HFFc6 (cell line): ENCODE measurements at places on chromosomes 4 and X.

GRCh38 chrX:45667666-45668065 lies 467.0 kb upstream of the DIPK2B start:
- no peak for DNase-seq

GRCh38 chrX:12901486-12901885 lies 4.9 kb upstream of the TLR8 start:
- peak; percentile 2 for DNase-seq

DNA sequence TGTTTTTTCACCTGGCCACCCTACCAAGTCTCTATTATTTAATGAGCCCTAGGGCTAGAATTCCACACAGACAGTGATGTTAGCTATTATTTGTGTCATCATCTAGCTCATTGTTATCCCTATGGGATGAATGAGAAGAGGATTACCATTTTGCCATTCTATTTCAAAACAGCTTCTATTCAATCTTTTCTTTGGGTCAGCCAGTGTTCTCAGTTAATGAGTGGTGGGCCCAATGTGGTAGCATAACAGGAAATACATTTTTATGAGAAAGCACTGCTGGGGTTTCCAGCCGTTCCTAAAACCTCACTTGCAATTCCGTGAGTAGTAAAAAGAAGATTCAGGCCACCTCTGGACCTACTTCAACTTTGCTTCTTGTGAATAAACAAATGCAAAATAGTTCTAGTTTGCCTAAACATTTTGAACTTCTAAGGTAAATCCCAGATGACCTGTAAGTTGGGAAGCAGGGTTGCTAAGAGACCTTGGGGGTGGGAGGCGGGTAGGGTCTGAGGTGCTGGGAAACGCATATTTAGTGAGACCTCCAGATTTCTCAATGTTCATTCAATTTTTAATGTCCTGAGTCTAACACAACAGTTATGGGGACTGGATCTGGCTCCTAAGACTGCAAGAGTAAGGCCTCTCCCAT lies 24.8 kb upstream of the CYP2U1 start:
- no peak for DNase-seq

DNA sequence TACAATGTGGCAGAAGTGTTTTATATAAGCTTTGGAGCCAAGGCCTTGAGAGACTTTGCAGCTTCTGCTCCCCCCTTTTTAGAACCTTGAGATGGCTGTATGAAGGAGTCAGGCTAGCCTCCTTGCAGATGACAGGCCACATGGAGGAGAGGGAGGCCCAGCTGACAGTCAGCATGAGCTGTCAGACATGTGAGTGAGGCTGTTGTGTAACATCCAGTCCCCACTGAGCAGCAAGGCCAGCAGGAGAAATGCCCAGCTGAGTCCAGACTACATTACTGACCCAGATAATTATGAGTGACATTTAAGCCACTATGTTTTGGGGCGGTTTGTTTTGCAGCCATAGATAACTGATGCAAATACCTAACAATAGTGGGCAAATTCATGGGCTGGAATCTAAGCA lies 515.3 kb upstream of the ARX start:
- no peak for DNase-seq

- peak; percentile 46 for DNase-seq
Measured at GRCh38 chr4:122450847-122451246, 5.7 kb downstream of the IL2 start.

GRCh38 chrX:9340598-9341290 lies 124.1 kb upstream of the TBL1X start:
- peak; percentile 31 for DNase-seq

DNA sequence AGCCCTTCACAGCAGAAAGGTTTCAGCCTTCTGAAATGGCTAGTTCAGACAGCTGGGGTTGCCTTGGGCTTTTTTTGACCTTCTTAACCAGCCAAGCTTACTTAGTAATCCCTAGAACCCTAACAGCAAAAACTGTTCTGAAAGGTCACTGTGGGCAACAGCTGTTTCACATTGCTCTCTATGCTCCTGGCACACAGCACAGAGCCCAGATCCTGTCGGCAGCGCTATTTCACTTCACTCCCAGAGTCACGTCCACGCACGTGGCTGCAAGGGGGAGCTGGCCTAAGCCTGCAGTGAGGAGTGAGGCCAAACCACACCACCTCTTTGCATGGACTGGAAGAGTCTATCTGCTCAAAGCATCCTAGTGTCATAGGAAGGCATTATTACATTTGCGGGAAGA lies 32.0 kb upstream of the STS start:
- DNase-seq, result no peak

DNA sequence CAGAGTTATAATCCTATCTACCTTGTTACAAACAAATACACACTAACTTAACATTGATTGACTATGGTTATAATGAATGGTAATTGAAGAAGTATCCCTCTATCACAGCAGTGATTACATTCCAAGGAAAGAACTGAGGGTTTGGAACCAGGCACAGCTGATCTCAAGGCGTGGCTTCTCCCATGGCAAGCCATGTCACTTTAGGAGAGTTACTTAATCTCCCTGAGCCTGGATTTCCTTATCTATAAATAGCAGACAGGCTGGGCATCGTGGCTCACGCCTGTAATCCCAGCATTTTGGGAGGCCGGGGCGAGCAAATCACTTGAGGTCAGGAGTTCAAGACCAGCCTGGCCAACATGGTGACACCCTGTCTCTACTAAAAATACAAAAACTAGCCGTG lies 25.6 kb downstream of the SORBS2 start:
- no peak for DNase-seq

DNA sequence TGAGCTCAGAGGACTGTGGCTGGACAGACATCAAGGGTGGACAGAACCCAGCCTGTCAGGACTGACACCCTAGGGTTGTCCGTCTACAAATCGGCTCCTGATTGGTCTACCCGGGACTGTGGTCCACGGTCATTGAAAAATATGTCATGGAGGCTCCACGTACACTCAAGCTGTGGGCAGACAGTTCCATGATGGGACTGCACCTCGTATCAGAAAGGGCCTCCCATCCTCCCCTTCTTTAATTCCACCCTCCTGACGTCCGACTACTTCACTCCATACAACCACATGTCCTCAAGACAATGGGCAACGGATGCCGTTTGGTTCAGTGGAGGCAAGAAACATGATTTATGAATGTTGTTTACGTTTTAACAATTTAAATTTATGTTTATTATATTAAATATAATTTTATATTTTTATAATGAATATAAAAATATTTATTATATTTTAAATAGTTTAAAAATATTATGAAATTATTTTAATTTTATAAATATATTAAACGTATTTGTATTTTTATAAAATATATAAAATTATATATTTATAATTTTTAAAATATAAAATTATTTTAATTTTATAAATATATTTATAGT lies 58.0 kb upstream of the SHOX start:
- no peak for DNase-seq

DNA sequence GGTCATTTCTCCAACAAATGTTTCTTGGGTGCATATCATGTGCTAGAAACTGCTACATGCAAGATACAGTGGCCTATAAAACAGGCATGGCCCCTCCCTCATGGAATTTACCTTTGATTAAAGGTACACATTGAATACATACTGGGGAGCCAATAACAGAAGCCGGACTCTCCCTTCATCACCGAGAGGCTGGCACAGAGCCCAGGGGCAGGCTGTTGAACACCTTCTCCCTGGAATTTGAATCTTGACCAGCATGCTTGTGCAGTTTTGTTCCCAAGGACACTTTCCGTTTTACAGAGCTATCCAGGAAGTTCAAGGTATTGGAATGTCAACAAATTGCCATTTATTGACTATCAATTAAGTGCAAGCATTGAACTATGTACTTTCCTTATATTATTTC lies 33.2 kb downstream of the PPARGC1A start:
- no peak for DNase-seq

- DNase-seq, result peak; percentile 7
Measured at GRCh38 chr4:6470502-6471306, 1.7 kb downstream of the PPP2R2C start.

- DNase-seq, result peak; percentile 78
Measured at GRCh38 chr4:40254608-40255392, 58.0 kb downstream of the RHOH start.

GRCh38 chrX:76454456-76454927 lies 27.0 kb downstream of the MAGEE1 start:
- peak; percentile 8 for DNase-seq

- DNase-seq, result no peak
Measured at GRCh38 chr4:47721892-47722575, 115.8 kb downstream of the CORIN start.

GRCh38 chr4:42643685-42644084 lies 13.2 kb downstream of the ATP8A1 start:
- no peak for DNase-seq
